Right cardiac atrium (tissue), 5 donors: ENCODE measurements at places on chromosomes 1 and 21.

DNA sequence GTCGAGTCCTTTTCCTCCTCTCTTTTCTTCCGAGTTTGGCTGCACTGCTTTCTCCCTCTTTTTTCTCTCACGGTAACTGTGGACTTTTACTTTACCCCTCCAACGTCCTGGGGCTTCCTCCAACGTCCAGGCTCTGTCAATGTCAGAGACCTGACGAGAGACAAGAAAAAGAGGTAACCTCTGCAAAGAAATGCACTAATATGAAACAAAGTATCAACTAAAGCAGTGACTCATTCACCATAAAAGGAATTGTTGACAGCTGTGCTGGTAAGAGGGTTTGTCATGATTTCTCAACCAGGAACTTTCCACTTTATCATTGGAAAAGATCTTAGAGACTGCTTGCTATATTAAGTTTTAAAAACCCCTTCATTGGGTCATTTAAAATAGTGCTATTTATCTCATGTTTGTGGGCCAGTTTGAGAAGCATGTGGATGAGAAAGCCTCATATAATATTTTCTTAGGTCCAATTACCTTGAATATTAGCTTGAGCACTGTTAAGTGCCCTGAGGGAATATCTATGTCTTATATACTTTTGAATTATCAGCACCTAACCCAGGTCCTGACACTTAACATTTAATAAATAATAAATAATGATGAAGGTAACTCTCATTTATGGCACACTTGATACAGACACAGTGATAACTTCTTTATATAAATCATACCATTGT, at the start of gene GBP2:
GBP2 (minus strand) TSS at position 202 of the 668 bp plus-strand sequence. CDS start 4,148 bp downstream, outside the sequence.
- no peak for DNase-seq

- no peak for DNase-seq
Measured at GRCh38 chr1:75720820-75721219, 3.7 kb upstream of the ACADM start.

DNA sequence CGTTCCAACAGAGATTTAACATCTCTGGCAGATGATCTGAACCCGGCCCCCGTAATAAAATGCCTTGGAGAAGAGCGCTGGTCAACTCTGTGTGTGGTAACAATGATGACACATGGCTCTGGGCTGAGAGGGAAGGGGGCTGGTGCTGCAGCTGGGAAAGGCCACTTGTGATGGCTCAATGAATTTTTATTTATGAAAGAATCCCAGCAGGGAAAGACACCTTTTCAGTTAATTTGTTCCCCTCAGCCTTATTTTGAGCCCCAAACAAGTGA, 59.4 kb downstream of the SYT6 start:
- no peak for DNase-seq

- peak; percentile 68 for DNase-seq
Measured at GRCh38 chr1:28887419-28887834, 26.9 kb upstream of the EPB41 start.
